ENCODE measurements at places on chromosomes 11 and 22.
A peak's percentile ranks its signal among the peaks of the same experiment; 100 is the strongest.

DNA sequence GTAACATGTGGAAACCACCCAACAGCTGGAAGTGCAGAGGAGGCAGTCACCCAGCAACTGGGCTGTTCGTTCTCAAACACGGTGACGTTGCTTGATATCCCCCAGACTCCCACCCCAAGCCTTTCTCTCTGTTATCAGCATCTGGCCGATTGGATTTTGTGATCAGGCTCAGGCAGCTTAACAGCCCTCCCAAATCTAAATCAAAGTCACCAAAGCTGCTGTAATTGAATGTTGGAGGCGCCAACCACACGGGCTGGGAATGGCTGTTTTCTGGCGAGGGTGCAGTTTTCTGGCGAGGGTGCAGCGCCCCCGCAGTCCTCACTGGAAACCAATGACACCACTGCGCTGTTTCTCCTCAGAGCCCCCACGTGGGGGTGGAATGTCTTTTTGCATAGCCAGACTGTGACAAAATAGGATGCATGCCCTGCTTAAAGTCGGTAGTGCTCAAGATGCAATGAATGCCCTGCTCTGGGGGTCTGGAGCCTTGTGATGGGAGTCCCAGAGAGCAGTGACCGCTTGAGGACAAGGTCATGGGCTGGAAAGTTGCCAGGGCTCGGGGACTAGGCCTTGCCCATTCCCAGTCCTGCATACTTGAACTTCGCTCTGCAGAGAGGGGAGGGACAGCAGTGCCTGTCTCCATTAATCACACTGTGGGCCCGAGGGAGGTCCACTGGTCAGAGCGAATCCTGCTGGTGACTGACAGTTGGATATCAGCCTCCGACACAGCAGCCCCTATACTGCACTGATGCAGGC lies 105.3 kb downstream of the MORC2 start:
- no peak overlapping the region for H3K4me3 ChIP-seq
- H3K36me3 ChIP-seq: no peaks in the 10 kb centered on the region
- H3K27ac ChIP-seq: no peak overlapping the region
- no peaks in the 10 kb centered on the region for H3K4me1 ChIP-seq
- H3K27me3 ChIP-seq: no peaks in the 10 kb centered on the region
- DNase-seq: peak; percentile 7

GRCh38 chr11:77104727-77105126 lies 2.1 kb downstream of the OMP start:
- H3K27me3 ChIP-seq: no peaks in the 10 kb centered on the region
- H3K27ac ChIP-seq: no peak overlapping the region
- H3K36me3 ChIP-seq: no peaks in the 10 kb centered on the region
- H3K4me3 ChIP-seq: no peak overlapping the region

- H3K27me3 ChIP-seq: no peaks in the 10 kb centered on the region
- no peaks in the 10 kb centered on the region for H3K36me3 ChIP-seq
- no peaks in the 10 kb centered on the region for H3K4me1 ChIP-seq
These were observed 897.7 kb downstream of the KCNA4 start for GRCh38 chr11:29119116-29119515.

DNA sequence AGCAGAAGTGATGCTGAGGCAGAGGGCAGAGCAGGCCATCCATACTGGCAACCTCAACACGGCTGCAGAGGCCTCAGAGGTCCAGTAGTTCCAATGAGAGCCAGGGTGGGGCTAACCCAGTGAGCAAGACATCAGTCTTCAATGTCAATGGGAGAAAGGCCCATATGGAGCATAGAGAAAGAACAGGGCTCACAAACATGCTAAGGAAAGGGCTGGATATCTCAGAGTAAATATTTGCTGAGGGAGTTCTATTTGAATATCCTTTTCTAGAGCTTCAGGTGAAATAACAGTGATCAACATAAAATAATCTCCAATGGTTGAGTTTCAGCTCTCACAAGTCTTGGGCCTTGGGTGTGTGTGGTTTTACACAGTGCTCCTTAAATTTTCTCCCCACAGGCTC lies 50.8 kb upstream of the CCDC90B start:
- H3K27ac ChIP-seq: no peak overlapping the region
- H3K27me3 ChIP-seq: no peaks in the 10 kb centered on the region
- H3K4me3 ChIP-seq: no peak overlapping the region
- no peak for DNase-seq
- H3K4me1 ChIP-seq: no peaks in the 10 kb centered on the region
- H3K36me3 ChIP-seq: no peaks in the 10 kb centered on the region

GRCh38 chr11:59283825-59284772 lies 71.4 kb upstream of the MPEG1 start:
- DNase-seq: peak; percentile 75
- H3K4me1 ChIP-seq: no peaks in the 10 kb centered on the region
- H3K36me3 ChIP-seq: no peaks in the 10 kb centered on the region
- no peaks in the 10 kb centered on the region for H3K27me3 ChIP-seq

DNA sequence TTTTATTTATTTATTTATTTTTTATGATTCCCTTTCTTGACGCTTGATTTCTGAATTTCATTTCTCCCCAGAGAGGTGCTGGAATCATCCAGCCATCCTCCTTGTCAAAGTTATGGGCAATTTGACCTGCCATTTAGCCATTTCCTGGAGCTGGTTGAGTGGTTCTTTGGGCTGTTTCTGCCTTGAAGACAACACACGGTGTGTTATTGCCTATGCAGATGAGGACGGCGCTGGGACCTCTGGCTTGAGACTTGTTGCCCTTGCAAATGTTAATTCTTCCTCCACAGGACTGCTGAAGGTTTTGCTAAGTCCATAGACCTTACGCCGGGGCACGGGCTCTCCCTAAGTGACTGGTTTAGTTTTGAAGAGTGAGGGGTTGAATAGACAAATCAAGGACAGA lies 147.9 kb upstream of the PLET1 start:
- H3K4me1 ChIP-seq: no peaks in the 10 kb centered on the region
- no peaks in the 10 kb centered on the region for H3K27me3 ChIP-seq
- H3K4me3 ChIP-seq: no peak overlapping the region
- no peak for DNase-seq
- no peak overlapping the region for H3K27ac ChIP-seq
- H3K36me3 ChIP-seq: no peaks in the 10 kb centered on the region

DNA sequence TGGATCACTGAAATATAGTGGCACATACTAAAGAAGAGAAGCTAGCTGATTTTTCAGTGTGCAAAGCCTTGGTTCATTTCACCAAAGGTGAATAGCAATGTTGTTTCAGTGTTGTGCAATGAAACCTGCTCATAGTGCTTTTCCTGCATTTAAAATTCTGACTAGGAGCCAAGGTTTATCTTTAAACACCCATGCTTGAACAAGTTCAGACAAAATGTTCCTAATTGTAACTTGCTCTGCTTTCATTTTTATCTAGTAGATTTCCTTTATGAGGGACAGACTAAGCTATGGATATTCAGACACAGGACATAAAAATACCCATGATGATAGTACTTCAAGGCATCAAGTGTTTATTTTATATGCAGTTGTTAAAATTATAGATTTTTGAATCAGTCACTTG lies 47.7 kb downstream of the BBOX1 start:
- H3K27ac ChIP-seq: no peak overlapping the region
- peaks cover 5% of the 10 kb centered on the region for H3K4me1 ChIP-seq
- H3K27me3 ChIP-seq: no peaks in the 10 kb centered on the region
- H3K36me3 ChIP-seq: no peaks in the 10 kb centered on the region
- DNase-seq: no peak

GRCh38 chr11:48103621-48104567 lies 112.7 kb upstream of the OR4B1 start:
- no peak overlapping the region for H3K4me3 ChIP-seq
- no peaks in the 10 kb centered on the region for H3K4me1 ChIP-seq
- no peaks in the 10 kb centered on the region for H3K27me3 ChIP-seq
- no peak overlapping the region for H3K27ac ChIP-seq

- H3K4me3 ChIP-seq: no peak overlapping the region
- H3K4me1 ChIP-seq: no peaks in the 10 kb centered on the region
- H3K36me3 ChIP-seq: no peaks in the 10 kb centered on the region
- no peak for DNase-seq
These were observed 96.1 kb downstream of the PRR5L start for GRCh38 chr11:36392196-36392595.

GRCh38 chr22:38762551-38762983 lies 6.8 kb upstream of the SUN2 start:
- no peaks in the 10 kb centered on the region for H3K27me3 ChIP-seq
- no peak overlapping the region for H3K4me3 ChIP-seq
- H3K36me3 ChIP-seq: no peaks in the 10 kb centered on the region

- peaks cover 14% of the 10 kb centered on the region for H3K4me1 ChIP-seq
- H3K4me3 ChIP-seq: no peak overlapping the region
- H3K36me3 ChIP-seq: no peaks in the 10 kb centered on the region
- no peak overlapping the region for H3K27ac ChIP-seq
These were observed 56.3 kb downstream of the DGCR2 start for GRCh38 chr22:19065929-19066328.

- no peak overlapping the region for H3K4me3 ChIP-seq
- H3K27me3 ChIP-seq: no peaks in the 10 kb centered on the region
- no peak for DNase-seq
- H3K4me1 ChIP-seq: no peaks in the 10 kb centered on the region
- H3K27ac ChIP-seq: no peak overlapping the region
These were observed 604.9 kb downstream of the BUD13 start for GRCh38 chr11:116167706-116168458.

DNA sequence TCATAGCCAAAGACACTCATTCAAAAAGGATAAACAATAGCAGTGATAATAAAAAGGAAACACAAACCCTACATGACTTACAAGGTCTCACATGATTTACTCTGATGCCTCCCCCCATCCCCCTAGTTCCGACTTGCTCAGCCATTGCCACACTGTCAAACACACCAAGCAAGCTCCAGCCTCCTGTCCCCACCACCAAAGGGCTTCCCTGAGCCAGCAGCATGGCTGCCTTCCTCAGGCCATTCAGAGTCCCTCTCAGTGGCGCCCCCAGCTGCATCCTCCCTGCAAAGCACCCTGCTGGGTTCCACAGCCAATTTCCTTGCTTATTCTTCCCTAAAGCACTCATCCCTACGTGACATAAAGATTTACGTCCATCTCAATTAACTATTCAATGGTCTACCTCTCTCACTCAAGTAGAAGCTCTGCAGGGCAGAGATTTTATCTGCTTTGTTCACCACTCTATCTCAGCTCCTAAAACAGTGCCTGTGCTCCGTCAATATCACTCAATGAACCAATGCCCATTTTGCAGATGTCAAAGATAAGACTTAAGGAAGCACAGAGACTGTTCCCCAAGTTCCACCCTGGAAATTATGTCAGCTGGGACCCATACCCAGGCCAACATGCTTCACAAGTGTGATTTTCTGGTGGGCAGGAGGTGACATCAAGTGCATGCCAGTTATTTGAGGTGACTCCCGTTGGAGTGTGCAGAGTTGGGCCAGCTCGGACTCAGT lies 106.9 kb downstream of the SYN3 start:
- DNase-seq: no peak
- no peak overlapping the region for H3K27ac ChIP-seq
- H3K36me3 ChIP-seq: no peaks in the 10 kb centered on the region
- no peak overlapping the region for H3K4me3 ChIP-seq
- H3K4me1 ChIP-seq: peaks cover 4% of the 10 kb centered on the region

DNA sequence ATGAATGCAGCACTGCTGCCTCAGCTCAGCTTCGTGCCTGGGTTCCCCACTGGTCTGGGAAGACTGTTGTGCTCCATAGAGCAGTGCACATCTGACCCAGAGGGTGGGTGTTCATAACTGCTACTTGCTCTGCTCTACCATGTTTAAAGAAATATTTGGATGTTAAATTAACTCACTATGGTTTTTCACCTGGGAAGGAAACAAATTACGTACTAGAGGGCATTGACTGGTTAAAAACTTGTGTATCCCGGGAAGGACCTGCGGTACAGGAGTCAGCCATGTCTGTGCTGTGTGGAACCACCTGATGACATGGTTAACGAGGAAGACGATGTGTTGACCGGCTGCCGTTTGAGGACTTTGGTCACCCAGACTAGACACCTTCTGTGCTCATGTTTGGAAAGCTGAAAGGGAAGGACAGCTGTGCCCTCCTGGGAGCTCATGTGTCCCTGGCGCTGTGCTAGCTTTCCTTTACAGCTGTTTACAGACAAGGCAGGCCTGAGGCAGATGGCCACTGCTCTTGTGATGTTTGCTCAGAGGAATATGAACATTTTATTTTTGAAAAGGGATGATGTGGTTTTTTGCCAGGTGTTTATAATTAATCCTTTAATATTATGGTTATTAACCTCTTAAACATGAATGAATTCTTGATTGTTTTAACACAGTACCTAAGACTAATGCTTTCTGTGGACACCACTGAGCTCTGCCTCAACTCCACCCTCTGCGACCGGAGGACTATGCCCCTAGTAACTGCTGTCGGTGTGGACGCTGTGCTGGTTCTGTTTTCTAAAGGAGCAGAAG lies 14.3 kb upstream of the AIFM3 start:
- no peaks in the 10 kb centered on the region for H3K27me3 ChIP-seq
- H3K27ac ChIP-seq: no peak overlapping the region
- no peak overlapping the region for H3K4me3 ChIP-seq
- no peaks in the 10 kb centered on the region for H3K4me1 ChIP-seq
- DNase-seq: no peak

DNA sequence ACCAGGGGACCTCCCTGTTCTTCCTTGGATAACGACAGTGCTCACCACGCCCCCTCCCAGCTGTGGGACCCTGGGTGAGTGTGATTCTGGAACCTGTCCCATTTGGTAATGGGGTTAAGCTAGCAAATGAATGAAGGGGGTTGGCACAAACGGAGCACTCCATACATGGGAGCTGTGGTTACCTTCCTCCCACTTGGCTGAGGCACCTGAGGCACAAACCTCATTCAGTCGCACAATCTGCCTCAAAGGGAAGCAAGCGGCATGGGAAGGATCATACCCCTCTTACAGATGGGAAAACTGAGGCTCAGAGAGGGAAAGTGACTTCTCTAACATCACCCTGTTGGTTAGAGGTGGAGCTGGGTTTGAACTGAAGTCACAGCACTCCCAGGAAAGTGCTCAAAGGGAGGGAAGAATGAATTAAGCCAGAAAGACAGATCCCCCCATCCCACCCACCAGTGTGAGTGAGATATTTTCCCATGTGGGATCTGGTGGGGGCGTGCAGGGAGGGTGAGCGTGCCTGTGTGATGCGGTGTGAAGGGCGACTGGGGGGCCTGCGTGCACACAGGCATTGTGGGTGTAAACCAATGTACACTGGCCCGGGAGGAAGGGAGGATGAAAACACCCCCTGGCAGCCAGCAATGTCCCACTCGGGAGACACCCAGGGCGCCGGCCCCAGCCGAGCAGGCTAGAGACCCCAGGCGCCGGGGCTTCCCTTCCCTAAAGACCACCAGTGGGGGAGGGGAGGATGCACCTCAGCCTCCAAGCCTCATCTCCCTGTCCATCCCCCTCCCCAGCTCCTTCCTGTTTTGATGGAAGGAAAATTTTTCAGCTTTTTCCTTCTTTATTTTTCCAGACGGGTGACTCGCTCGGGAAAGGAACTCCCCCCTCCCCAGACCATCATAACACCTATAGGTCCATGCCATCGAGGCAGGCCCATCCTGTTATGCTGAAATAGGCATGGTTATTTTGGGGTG lies 8.0 kb upstream of the PDGFB start:
- no peak for DNase-seq
- H3K27ac ChIP-seq: no peak overlapping the region
- no peaks in the 10 kb centered on the region for H3K27me3 ChIP-seq
- H3K4me3 ChIP-seq: no peak overlapping the region

- H3K27ac ChIP-seq: no peak within 1 kb of the TSS
- no peak within 1 kb of the TSS for H3K4me3 ChIP-seq
- no peaks in the 10 kb centered on the region for H3K4me1 ChIP-seq
- peak; percentile 14 for DNase-seq
- no peaks in the 10 kb centered on the region for H3K36me3 ChIP-seq
These were observed at the start of gene SOX6 for GRCh38 chr11:16356057-16356760. Gene SOX6 (minus strand): TSS chr11:16356546. CDS start chr11:16341248, 15,298 bp downstream.
